ENCODE measurements at places on chromosomes 7 and 10. TPM values are rescaled to one million over a fixed set of nuclear protein-coding genes. Genes with fewer than 3 reads are reported as not detected.

The EBLN1 gene
- polyA plus RNA-seq = not detected

The ADRA2A gene
- polyA plus RNA-seq = 10.6 TPM

The IFIT2 gene
- 5.3 TPM for polyA plus RNA-seq

The KLF14 gene
- polyA plus RNA-seq = 1.6 TPM

The GPC2 gene
- 0.31 TPM for polyA plus RNA-seq

The TCAF2 gene
- polyA plus RNA-seq = 0.94 TPM

The NMT2 gene
- polyA plus RNA-seq = 5.3 TPM

The CAPZA2 gene
- polyA plus RNA-seq = 31.4 TPM

The ACTL6B gene
- polyA plus RNA-seq = not detected

The OPN4 gene
- polyA plus RNA-seq = 0.02 TPM

The PIK3AP1 gene
- polyA plus RNA-seq = 9.4 TPM
